Skin of body (tissue), 3 donors: ENCODE measurements at places on chromosomes 3 and 15. TPM values are rescaled to one million over a fixed set of nuclear protein-coding genes. Genes with fewer than 3 reads are reported as not detected.

TRAT1 gene
- total RNA-seq, result 0.59 TPM

GRCh38 chr15:58053315-58054153 lies 12.0 kb downstream of the ALDH1A2 start:
- DNase-seq, result no peak

CLK3 gene
- 41.1 TPM for total RNA-seq

GPX1 gene
- total RNA-seq, result 60.5 TPM

DNA sequence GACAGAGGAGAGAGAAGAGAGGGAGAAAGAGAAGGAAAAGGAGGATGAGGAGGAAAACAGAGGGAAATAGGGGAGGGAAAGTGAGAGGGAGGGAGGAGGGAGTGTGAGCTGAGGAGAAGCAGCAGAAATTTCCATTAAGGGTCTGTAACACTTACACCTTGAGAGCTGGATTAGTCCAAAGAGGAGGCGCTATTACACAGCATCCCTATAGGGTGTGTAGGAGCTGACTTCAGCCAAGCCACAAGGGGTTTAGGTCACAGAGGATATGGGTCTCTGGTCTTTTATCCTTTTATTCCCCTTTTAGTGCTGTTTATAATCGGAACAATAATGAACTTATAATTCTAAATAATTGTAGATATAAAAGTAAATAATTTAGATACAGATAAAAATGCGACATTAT lies 230.4 kb downstream of the GABRG3 start:
- no peak for DNase-seq

CNTN4 gene
- 24.4 TPM for total RNA-seq

DNA sequence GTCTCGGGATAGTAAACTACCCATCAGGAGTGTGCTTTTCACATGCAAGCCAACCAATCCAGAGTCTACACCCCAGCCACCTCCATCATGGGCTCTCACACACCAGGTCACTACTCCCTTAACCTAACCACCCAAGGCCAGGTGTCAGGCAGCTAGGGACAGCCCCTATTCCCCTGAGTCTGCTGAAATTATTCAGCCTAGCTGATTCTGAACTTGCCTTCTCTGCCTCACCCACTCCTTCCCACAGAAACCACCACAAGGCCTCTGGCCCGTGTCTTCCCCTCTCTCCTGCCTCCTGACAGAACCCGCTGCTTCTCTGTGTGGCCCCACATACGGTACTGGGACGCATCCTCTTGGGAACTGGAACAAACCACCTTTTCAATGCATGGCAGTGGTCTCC lies 82.1 kb downstream of the PCSK6 start:
- no peak for DNase-seq

TTLL13 gene
- not detected for total RNA-seq

BUB1B gene
- total RNA-seq, result 17.6 TPM

RAF1 gene
- total RNA-seq, result 112 TPM

P2RY13 gene
- 3.0 TPM for total RNA-seq

DNA sequence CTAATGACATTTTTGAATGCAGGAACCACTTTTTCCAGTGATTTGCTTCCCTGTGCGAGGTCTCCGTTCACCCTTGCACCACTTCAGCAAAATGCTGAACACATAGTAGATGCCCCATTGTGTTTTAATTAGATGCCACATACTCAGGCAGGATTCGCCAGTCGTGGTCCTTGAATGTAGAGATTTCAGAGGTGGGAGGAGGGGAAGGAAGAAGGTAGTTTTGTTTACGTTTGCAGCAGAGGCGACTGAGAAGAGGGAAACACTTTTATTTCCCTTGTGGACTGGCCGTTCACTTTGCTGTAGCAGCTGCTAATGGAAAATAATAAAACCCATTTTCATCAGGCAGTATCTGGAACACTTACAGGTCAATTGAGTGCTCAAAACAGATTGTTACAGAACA lies 262.8 kb upstream of the TBL1XR1 start:
- DNase-seq, result no peak

GRCh38 chr3:184180165-184180564 lies 5.5 kb downstream of the AP2M1 start:
- no peak for DNase-seq

DNA sequence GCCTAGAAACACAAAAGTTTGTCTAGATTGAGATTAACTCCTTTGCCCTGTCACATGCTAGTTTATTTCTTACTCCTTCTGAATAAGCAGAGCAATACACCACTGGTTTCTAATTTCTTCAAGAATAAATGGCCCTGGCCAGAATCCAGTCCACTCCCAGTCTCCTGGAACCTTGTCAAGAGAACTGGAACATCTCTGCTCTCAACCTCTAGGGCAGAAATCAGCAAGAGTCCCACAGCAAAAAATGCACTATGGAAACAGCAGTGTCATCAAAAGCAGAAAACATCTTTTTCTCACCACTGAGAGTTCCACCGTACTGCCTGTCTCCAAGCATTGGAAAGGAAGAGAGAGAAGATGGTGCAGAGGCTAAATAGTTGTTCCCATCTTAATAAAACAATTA lies 35.9 kb upstream of the PPP2R3A start:
- peak; percentile 12 for DNase-seq

- DNase-seq, result no peak
Measured at GRCh38 chr3:94076055-94076454, 13.2 kb downstream of the NSUN3 start.

- DNase-seq, result peak; percentile 61
Measured at GRCh38 chr3:12143949-12144504, 14.7 kb downstream of the TIMP4 start.

GRCh38 chr3:109985943-109986555 lies 648.7 kb upstream of the DPPA4 start:
- DNase-seq, result no peak

DNA sequence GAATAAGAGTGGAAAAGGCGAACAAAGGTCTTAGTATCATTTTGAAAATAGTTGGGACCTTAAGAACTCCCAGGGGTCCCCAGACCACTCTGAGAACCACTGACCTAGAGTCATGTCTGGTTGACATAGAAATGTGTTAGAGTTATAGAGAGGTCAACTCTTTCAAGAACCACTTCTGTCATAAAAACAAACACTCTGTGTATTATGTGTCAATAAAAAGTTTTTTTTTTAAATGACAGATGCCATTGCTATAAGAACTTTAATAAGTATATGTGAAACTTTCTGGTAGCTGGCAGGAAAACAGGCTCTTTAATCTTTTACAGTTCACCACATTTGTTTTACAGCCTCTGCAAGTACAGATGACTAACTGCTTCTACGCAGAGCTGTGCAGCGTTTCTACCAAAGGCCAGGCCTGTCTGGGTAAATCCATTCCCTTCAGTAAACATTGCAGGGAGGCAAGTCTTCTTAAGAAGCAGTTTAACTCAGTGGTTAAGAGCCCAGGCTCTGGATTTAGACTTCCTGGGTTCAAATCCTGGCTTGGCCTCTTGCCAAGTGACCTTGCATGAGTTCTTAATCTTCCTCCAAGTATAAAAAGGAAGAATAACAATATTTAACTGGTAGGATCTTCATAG lies 56.6 kb downstream of the RFTN1 start:
- DNase-seq, result no peak

DNA sequence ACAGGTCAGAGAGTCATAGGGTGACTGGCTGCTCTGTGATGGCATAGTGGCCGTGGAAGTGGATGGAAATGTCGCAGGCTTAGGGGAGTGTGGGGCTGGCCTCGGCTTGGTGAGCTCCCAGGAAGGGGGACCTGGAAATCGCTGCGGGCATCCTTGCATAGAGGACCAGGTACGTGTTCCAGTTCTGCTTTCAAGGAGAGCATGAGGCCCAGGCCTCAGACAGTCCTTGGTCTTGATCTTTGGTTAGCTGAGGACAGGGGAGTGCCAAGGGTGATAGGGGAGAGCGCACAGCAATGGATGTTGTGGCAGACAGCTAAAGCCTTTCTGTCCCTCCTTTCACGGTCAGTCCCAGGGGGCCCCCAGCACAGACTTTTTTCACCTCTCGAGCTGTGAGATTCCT lies 110.5 kb downstream of the SNRPN start:
- no peak for DNase-seq

CPNE4 gene
- 0.20 TPM for total RNA-seq

GRCh38 chr15:100988857-100989256 lies 69.7 kb downstream of the LRRK1 start:
- DNase-seq, result no peak

DNA sequence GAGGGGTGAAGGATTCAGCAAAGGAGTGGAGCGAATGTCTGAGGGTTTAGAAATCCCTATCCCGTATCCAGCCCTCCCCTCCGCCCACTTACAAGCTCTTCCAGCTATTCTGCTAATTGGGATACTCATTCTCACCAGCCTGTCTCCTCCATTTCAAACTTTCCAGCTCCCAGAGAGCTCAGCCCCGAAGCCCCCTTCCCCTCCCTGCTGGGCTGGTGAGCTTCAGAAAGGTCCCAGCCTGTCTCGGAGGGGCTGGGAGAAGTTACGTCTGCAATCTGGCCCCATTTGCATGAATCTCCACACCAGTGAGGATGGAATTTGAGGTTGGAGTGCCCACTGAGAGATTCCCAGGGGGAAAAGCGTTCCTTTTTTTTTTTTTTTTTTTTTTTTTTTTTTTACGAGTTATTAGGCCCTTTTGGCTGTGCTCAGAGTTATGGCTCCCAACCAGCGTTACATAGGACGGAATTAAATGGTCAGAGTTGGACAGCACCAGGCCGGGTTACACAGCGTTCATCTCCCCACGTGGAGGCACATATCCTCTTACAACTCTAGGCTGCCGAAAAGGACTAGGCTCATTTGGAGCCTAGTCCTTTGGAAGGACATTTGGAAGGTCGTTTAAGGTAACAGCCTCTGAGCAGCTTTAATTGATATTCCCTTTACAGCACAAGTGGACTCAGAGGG lies 34.6 kb downstream of the FGD5 start:
- peak; percentile 12 for DNase-seq

DNA sequence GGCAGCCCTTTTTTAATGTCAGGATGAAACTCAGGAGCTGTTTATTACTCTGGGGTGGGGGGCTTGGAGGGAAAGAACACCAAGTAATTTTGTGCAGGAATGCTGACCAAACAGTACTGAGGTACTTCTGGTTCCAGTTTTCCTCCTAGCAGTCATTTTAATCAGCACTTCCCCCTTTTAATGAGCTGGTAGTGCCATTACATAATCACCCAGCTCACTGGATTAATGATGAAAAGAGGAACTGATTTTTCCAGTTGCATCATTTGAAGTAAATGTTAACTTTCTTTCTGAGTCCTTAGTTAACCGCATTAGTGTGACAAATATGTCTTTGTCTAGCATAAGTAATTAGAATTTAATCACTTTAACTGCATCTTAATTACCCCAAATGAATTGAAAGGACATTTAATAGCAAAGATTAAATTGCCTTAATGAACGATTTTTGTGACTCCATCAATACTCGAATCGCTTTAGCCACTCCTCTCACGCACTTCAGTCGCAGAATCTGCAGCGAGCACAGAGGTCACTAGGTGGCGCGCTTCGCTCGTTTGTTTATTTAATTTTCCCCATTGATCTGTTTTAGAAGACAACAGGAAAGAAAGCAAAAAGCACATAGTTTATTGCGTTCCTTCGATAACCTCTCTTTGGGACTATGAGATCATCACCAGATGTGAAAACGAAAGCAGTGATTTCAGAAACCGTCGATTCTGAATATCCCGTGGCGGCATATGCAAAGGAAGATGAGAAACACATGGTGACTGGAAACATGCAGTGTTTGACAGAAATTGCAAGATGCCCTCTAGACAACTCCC lies 9.8 kb downstream of the ONECUT1 start:
- peak; percentile 61 for DNase-seq

DNA sequence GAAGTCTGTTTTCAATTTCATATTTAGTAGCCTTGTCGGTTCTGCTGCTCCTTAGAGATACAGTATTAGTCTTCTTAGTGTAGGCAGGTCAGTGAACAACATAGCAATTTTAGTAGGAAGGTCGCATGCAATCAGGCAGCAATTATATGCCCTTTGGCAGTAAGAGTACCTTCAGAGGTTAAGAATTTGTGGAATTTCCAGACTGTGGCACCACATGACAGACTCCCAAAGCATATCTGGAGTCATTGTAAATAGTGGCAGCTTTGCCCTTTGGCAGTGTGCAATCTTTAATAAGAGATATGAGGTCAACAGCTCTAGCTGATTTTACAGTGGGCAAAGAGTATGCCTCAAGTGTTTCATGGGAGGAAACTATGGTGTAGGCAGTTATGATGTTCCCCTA lies 1532.5 kb upstream of the CADM2 start:
- no peak for DNase-seq

GRCh38 chr3:70392227-70392626 lies 79.8 kb upstream of the MDFIC2 start:
- no peak for DNase-seq

- DNase-seq, result peak; percentile 9
Measured at GRCh38 chr3:167445491-167445890, 28.4 kb downstream of the SERPINI2 start.

DNA sequence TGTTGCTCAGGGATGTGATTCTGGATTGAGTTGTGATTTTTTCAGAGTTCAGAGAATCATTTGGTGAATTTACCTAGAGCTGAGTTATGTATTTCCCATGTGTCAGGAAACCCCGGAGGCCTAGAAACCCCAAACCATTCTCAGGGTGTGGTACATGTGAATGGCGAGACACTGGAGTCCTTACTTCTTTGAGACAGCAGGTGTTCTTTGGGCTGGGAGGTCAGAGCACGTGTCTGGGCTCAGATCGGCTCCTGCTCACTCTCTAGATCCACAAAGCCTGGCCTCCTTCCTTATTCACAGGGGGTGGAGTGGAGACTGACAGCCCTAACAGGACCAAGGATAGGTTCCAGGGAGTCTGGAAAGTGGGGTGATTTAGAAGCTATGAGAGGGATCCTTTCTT lies 145.8 kb downstream of the CHDH start:
- no peak for DNase-seq

OXTR gene
- 0.59 TPM for total RNA-seq

SAMD7 gene
- not detected for total RNA-seq

DNA sequence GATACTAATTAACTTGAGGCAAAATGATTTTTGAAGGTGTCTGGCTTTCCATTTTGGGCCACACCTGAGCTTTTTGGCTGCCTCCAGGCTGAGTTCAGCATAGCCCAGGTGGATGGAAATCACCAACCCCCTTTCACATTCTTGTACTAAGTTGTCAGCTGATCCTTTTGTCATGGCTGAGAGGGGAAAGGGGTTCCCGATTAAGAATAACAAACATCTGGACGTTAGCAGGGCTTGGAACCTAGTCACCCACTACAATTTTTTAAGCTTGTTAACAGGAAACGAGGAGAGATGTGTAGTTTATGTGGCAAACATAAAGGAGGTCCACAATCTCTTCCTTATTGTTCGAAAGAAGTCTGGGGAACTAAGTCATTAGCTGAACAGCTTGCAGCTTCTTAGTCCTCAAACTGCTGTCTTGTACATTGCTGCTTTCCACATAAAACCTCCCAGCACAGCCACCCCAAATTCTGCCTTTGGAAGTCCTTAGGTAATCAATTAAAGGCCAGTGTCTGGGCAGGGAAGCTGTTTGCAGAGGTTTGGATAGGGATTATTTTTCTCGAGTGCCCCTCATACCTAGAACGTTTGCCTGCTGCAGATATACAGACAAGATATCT lies 5.0 kb downstream of the NR2F2 start:
- no peak for DNase-seq

SIDT1 gene
- 4.4 TPM for total RNA-seq

SCN5A gene
- total RNA-seq, result 0.39 TPM
